ENCODE measurements at places on chromosomes 5 and 9. TPM values are rescaled to one million over a fixed set of nuclear protein-coding genes. Genes with fewer than 3 reads are reported as not detected.

DNA sequence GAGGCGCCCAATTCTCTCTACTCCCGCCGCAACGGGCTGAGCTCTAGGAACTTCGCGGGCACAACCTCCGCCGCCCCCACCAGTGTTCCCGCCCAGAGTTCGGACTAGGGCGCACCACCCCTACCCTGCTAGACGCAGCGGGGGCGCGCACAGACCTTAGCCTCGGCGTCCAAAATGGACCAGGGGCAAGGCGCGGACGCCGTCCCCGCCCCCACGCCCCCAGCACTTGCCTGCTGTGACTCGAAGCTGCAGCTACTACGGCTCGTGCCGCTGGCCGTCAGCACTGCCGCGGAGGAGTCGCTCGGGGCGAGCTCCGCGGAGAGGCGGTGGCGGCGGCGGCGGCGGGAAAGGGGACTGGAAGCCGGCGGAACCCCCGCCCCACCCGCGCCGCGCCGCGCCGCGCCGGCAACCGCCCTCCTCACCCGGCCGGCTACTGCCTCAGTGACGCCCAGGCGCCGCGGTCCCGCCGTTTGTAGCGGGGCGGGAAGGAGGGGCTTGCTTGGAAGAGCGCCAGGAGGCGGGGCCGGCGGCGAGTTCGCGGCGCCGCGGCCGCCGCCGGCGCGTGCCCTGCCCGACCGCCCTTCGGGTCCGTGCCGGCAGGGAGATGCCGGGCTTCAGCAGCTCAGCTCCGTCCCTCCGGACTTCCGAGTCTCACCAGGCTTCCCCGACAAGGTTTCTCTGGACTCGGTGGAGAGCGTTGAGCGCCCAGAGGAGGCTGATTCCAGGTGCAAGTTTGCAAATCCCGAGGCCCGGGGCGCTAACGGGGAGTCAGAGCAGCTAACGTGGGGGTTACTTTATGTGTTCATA is 4.5 kb downstream of the ELAVL2 start:
- DNase-seq, result no peak

DNA sequence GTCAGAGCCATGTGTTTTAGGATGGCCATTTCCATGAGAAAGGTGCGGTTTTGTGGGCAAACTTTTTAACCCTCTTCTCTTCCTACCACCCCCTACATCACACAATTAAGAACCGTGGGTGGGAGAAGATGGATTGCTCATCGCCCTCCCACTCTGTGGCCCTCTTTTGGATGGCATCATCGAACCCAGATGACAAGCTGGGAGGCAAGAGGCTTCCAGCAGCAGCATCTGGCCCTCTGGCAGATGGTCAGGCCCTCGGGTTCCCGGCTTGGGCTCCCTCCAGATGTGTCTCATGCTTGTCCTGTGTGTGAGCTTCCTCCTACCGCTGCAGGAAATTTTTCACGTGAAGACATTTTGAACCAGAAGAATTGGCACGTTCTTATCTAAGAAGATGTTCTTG is 199.9 kb downstream of the EBF1 start:
- peak; percentile 87 for DNase-seq

- no peak for DNase-seq
These were observed 295.5 kb upstream of the SMC2 start for GRCh38 chr9:103798620-103799019.

GRCh38 chr9:122580360-122580759 is 2.8 kb downstream of the OR1L8 start:
- no peak for DNase-seq

DNA sequence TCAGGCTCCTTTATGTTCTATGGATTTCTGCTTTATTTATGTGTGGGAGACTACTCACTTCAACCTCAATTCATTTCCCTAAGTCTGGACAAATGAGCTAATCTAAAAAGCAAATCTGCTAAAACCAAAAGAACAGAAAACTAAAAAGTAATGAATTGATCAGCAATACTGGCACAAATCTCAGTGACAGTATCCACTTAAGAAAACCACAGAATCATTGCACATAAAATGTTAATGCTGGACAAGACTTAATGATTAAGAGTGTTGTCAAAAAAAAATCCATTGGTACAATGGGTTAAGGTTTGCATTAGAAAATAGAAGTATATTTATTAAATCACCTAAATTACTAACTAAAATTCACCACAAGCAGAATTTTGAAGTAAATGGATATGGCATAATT is 147.6 kb downstream of the EDIL3 start:
- no peak for DNase-seq

DNA sequence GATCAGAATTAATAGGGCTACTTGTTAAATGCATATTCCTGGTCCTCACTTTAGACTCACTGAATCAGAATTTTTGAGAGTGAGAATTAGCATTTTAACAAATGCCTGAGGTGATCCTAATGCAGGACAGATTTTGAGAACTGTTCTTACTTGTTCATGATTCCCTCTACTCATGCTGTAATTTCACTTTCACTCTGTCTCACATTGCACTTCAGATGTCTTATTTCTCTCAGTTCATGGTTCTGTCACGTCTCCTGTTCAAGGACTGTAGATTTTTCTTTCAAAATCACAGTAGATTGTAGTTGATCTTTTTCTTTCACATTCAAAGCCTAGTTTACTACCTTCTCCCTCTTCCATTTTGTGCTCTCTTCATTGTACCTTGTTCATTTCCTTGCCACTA is 54.3 kb downstream of the ADGRV1 start:
- DNase-seq, result no peak

- no peak for DNase-seq
These were observed 6.0 kb downstream of the PCDHGC5 start for GRCh38 chr5:141494761-141495452.

DNA sequence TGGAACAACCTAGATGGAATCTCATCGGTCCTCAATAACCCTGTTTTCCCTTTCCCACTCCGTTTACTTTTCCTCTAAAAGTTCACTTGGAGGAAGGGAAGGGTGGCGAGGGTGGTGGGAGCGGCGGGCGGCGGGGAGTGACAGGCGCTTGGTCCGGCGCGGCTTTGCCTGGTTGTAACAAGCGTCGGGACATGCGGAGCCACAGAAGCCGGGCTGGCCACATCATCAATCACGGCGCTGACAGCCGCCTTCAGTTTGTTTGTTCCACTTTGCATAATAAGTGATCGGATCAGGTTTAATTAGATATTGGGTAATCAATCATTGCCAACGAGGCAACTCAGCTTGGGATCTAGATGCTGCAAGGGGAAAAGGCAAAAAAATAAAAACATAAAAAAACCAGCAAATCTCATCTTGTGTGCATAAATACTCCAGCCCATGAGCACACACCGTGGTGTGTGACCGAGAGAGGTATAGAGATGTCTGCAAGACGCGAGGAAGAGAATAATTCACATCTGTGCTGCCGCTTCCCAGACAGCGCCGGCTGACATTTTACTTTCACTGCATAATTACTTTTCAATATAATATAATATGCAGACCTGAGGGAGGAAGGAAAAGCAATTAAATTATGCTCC is 396.2 kb upstream of the IRX4 start:
- no peak for DNase-seq

GRCh38 chr5:178367736-178368120 is 135.1 kb upstream of the PHYKPL start:
- no peak for DNase-seq

The SLC1A3 gene
- 20.9 TPM for total RNA-seq

The LCN15 gene
- 0.21 TPM for total RNA-seq

The PCDHB15 gene
- 1.3 TPM for total RNA-seq

The PLAC8L1 gene
- not detected for total RNA-seq
